ENCODE measurements at places on chromosomes 12 and 14. TPM values are rescaled to one million over a fixed set of nuclear protein-coding genes. Genes with fewer than 3 reads are reported as not detected.

IQSEC3 gene
- 4.5 TPM for total RNA-seq

CYP27B1 gene
- not detected for total RNA-seq

LMNTD1 gene
- 1.1 TPM for total RNA-seq

SLC41A2 gene
- total RNA-seq: 190 TPM

KRT77 gene
- total RNA-seq: not detected

DNA sequence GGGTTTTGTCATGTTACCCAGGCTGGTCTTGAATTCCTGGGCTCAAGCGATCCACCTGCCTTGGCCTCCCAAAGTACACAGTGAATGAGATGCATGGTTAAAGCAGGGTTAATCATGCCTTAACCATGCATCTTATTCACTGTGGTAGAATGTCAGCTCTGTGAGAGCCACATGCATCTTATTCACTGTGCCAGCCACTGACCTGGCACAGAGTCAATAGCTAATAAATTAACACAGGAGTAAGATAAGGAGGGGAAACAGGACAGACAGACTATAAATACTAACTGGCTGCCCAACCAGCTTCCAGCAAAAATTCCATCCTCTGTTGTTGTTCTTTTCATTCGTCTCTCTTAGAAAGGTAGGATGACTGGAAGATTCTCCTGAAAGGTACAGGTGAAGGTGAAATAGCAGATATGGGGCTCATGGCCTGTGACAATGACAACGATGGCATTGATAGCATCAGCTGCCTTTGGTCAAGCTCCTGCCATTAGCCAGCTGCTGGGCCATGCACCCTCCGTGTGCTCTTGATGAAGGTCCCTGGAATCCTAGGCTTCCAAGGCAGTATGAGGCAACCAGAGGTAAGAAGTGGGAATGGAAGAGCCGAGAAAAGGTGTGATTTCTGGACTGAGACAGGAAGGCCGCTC lies 76.6 kb downstream of the ZNF664 start:
- no peak for DNase-seq

GRCh38 chr14:86038387-86039042 lies 508.6 kb downstream of the FLRT2 start:
- no peak for DNase-seq

DNA sequence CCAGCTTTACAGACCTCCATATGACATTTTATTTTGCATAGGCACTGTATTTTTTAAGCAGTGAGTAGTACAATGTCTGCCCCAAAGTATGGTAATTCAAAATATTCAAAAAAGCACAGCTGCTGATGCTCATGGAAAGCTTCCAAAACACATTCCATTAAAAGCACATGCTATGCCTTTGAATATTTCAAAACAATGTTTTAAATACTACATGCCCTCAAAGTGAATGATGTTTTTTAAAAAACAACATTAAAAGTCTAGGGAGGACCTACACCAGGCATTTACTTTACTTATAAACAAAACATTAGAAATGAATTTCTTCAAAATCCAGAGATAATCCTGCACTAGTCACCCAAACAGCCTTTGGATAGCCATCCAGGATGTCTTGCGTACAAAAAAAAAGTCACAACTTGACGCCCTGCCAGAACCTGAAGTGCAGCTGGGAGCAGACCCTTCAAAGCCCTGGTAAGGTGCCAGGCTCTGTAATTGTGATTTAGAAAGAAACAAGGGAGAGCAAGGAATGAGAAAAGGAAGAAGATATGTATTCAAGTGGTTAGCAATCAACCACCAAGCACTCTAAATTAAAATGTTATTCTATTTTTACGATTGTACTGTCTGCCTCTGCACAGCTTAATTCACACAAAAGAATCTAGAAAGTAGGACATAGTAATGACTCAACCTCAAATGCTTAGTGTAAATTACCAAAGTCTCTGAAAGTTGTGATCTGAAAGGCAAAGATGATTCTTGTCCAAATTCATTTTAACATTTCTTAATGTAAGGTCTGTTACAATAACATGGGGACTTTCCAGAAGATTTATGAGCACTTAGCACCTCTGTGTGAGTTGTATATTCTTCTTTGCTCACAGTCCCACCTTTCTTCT lies 31.9 kb downstream of the CEP83 start:
- DNase-seq: no peak

DNA sequence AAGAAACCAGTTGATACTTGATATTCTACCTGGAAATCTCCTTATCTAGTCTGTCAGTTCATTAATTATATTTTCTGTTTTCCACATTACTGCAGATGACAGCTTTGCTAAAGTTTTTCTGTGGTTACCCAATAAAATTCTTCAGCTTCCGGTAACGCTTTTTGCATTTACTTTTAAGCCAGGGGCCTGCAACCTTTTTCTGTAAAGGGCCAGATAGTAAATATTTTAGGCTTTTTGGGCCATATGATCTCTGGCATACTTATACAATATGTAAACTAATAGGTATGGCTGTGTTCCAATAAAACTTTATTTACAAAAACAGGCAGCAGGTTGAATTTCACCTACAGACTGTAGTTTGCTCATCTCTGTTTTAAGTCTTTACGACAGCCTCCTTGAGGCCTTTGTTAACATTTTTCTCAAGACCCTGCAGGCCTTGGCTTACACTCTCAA lies 48.3 kb downstream of the SPATS2 start:
- DNase-seq: no peak

- no peak for DNase-seq
Observed at GRCh38 chr12:120342175-120343038, 14.8 kb upstream of the PLA2G1B start.

- DNase-seq: no peak
Observed at GRCh38 chr14:92846162-92846897, 52.2 kb downstream of the GOLGA5 start.

DNA sequence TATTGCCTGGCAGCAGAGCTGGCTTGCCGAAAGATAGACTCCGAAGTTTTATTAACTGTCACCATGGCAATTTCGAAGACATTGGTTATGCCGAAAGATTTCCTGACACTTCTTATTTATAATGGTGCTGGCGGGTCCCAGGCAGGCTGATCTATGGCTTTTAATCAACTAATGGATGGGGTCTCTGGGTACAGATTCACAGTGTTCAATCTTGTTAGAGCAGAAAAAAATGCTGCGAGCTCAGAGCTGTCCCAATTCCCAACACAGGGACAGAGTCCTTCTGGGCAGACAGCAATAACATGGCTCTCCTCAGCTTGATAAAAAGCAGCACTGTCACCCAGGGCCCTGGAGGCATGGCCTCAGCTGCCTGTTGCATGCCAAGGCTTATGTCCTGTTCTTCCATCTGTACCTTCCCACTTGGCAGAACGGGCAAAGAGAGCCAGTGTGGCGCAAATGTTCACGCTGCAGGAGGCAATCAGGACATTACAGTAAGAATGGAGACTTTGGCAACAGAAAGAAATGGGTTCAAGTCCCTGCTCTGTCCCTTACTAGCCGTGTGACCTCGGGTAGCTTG lies 228.2 kb upstream of the PWP1 start:
- DNase-seq: no peak

DNA sequence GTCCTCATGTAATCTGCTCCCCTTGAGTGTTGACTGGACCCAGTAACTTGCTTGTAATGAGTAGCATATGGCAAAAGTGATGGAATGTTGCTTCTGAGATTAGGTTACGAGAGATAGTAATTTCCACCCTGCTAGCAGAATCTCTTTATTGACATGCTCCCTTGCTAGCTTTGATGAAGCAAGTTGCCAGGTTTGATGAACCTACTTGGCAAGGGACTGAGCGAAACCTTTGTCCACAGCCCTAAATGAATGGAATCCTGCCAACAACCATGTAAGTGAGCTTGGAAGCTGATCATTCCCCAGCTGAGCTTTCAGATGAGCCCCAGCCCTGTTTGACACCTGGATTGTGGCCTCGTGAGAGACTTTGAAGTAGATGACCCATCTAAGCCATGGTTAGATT lies 120.8 kb upstream of the PLXNC1 start:
- DNase-seq: no peak

Data from occipital lobe (tissue), 3 donors.